Activated naive CD4-positive, alpha-beta T cell (primary cell): ENCODE measurements at places on chromosomes 6 and 20.

- DNase-seq = no peak
Measured at GRCh38 chr6:125099211-125100073, 54.1 kb upstream of the TPD52L1 start.

- no peak for DNase-seq
Measured at GRCh38 chr20:57708694-57709673, 831 bp downstream of the PMEPA1 start.

DNA sequence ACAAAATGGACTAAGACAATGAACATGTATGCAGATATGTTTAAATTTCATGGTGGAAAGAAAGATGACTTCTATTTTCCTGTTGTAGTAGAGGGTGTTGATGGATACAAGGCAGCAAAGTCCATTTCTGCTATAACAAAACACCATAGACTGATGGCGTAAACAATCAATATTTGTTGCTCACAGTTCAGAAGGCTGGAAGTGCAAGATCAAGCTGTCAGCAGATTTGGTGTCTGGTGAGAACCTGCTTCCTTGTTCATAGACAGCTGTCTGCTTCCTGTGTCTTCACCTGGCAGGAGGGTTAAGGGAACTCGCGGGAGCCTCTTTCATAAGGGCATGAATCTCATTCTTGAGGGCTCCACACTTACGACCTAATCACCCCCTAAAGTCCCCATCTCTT lies 83.0 kb upstream of the ELOVL5 start:
- DNase-seq = no peak

DNA sequence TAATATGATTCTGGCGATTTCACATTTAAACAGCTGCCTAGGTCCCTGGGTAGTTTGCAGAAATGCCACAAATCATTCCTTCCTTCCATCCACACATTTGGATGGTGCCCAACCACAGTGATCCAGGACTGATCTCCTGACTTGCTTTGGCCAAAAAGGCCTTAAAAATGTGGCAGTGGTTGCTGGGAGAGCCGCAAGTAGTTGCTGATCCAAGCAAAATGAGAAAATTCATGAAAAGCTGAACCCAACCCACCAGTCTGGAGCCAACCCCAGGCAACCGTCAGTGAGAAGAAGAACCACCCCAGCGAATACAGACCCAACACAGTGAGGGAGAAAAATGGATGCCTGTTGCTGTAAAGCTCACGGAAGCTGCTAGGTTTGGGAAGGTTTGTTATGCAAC lies 25.1 kb downstream of the RALGAPA2 start:
- no peak for DNase-seq
